Kidney glomerular epithelial cell (primary cell): ENCODE measurements at places on chromosomes 7 and 10.

DNA sequence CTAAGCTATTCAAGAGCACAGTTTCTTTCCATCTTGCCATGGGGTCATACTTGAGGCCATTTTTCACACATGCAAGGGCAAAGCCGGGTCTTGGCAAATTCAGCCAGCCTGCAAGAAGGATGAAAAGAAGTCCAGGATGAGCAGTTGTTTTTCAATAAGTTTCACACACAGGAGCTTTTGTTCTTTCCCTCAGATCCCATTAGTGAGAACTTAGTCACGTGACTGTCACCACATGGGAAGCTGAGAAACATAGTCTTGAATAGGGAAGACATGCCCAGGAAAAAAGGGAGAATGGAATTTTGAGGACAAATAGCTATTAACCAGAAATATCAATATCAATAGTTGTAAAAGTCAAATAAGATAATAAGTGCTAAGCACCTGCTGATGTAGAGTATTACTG, 137.7 kb downstream of the AHR start:
- no peak for DNase-seq

DNA sequence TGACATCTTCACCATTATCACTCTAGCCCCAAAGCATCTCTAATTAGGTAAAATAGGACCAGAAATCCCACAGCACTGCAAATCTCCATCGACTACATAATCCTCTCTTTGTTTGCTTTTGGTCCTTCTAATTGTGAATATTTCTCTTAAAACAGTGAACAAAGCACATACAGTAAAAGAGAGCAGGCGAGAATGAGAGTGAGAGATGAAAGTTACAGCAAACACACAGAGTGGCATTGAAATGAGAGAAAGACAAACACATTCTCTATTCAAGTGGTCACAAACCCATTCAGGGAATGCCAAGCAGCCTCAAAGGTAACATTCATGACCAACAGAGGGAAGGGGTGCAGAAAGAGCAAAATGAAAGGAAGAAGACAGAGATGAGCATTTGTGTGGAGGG, 109.8 kb upstream of the PTN start:
- DNase-seq: no peak

GRCh38 chr10:14975672-14976273, 16.6 kb downstream of the MEIG1 start:
- no peak for DNase-seq

GRCh38 chr7:94656925-94657731, 1.2 kb upstream of the SGCE start:
- no peak for DNase-seq

- DNase-seq: peak; percentile 87
These were observed 11.3 kb upstream of the SGPL1 start for GRCh38 chr10:70804421-70804808.

- DNase-seq: no peak
These were observed 648.6 kb upstream of the CELF2 start for GRCh38 chr10:10368951-10369576.

DNA sequence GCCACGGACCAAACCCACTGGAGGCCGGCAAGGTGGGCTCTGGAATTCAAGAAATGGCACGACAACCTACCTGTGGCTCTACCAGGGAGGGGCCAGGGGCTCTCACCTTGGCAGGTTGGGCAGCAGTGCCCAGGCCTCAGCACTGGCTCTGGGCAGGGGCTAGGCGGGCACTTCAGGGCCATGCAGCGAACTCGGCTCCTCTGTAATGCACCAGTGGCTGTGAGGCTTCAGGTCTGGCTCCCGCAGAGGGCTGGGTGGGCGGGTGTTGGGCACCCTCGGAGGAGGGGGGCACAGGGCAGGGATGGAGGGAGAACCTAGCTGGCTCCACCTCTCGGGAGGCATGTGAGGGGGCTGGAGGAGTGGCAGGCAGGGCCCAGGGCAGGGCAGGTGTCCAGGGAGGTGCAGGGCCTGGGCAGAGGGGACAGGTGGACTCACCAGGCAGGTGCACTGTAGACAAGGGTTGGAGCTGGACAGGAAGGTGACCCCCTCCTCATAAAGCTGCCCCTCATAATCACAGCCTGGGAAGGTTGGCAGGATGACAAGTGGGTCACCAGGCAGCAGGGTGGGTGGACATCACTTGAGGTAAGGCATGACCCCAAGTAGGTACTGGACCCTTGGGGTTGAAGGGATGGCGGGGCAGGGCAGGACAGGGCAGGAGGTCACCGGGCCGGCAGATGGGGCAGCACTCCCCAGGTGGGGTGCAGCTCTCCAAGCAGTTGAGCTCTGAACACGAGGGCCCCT, 6.7 kb downstream of the KCP start:
- DNase-seq: no peak

GRCh38 chr7:114787556-114787955, 134.3 kb upstream of the MDFIC start:
- no peak for DNase-seq
